ENCODE measurements at places on chromosomes 7 and 10.
A peak's percentile ranks its signal among the peaks of the same experiment; 100 is the strongest.

DNA sequence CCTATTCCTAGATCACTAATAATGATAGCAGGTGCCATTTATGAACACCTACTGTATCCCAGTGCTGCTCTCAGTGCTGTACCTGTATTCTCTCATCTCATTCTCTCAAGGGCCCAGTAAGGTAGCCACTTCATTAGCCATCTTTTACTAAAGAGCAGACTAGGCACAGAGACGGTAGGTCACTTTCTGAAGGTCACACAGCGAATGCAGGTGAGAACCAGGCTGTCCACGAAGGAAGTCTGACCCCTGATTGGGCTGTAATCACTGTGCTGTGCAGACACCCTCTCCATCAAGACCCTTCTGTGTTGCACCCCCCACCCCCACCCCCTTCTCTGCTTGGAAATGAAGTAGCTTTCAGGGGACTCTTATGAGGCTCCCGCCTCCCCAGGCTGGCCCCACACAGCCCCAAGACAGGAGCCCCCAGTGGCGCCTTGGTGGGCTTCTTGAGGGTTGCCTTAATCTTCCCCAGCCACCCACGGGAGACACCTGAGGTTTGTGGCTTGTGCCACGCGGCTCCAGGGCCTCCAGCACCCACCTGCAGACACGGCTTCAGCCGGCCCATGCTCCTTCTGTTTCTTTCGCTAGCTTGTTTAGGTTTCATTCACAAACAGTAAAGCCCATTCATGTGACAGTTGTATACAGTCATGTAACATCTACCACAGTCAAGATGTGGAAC is 81.7 kb upstream of the FAM20C start:
- DNase-seq = no peak

- DNase-seq = peak; percentile 94
Observed at GRCh38 chr7:150428671-150429451, 21.6 kb upstream of the GIMAP8 start.

GRCh38 chr10:60397792-60398191 is 8.1 kb upstream of the ANK3 start:
- peak; percentile 72 for DNase-seq

DNA sequence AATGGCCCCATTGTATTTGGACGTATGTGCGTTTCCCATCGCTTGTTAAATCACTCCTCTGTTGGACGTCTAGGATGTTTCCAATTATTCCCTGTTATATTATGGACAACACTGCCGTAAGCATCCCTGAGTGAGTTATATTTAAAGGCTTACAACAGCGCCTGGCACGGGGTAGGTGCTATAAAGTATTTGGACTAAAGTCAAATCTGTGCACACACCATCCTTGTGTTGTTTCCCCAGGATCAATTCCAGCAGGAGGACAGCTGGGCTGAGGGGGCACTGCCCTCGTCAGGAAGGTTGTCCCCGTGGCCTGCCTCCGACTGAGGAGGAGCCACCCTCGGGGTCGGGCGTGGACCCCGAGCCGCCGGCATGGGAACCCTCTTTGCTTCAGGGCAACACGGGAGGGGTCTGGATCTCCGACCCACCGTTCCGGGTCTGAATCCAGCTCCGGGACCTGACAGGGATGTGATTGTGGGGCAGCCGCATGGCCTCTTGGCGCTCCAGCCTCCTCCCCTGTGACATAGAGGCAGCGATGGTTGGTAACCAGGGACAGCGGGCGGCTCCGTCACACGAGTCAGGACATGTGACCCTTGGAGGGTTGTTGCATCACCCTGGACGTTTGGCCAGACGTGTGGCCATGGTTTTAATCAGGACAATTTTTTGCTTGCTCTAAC is 1.5 kb upstream of the JAKMIP3 start:
- DNase-seq = no peak

DNA sequence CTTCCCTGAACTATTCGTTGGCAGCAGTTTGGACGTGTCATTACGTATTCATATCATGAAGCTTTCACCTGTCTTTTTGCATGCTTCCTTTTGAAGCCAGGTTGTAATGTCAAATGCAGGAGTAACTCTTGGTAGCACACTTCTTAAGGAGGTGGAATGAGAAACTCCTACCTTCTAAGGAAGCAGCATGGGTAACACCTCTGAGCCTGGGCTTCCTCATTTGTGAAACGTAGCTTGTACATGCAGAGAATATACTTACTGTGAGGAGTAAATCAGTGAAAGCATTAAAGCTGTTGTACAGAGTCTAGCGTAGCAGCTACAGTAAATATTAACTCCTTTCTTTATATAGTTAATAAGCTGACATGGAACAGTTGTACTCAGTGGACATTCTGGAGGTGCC is 21.1 kb downstream of the CUL1 start:
- no peak for DNase-seq

- DNase-seq = no peak
Observed at GRCh38 chr7:78420001-78420400, 621.4 kb downstream of the PHTF2 start.

DNA sequence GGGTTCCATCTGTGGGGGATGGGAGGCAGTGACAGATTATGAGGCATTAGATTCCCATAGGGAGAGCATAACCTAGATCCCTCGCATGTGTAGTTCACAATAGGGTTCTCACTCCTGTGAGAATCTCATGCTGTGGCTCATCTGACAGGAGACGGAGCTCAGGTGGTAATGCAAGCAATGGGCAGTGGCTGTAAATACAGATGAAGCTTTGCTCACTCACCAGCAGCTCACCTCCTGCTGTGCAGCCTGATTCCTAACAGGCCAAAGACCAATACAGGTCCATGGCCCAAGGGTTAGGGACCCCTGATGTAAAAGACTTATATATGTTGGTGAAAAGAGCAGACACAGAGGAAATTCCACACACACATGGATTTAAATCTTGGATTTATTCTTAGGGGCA is 370.2 kb downstream of the NRG3 start:
- no peak for DNase-seq

DNA sequence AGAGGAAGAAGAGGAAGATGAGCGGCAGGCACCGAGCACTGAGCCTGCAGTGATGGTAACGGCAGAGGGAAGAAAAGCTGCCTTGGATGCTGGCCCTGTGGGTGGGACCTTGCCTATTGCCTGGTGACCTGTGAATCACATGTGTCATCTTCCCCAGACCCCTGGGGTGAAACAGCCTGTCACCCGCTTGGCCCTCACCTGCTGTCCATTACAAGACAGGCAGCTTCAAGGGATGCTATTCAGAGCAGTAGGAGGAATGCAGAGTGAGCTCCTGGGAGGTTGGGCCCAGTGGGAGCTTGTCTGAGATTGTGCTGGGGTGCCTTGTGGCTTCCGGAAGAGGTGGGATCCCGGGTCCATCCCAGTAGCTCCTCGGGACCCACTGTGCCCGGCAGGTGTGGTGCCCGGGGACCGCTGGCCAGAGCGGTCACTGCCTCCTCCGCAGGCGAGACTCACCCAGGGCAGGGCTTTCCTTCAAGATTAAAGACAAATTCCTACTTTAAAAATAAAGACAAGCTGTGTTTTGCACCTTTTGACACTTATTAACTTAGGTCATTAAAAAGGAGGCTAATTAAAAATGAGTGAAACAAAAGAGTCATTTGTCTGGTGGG is 440.2 kb upstream of the MKI67 start:
- no peak for DNase-seq

DNA sequence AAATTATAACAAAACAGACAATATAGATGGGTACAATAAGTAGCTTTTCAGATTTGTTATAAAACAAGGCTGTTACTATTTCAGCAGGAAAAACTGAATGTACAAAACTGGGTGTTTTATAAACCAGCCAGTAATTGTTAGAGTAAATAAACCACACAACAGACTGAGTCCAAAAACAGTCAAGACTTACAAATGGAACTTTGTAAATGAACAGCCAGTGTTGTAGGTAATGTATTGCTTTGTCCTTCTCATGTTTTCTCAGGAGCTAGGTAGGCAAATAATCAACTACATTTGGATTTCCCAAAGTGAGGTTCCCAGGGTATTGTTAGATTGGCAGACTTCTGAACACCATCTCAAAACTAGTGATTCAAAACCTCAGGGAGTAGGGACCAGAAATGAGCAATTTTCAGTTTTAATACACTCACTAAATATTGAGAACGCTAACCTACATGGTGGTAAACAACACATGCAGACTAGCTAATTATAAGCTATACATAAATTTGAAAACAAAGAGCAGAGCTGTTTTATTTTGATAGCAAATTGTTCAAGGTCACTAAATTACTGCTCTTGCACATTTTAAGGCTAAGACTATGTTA is 36.2 kb downstream of the HERPUD2 start:
- no peak for DNase-seq

DNA sequence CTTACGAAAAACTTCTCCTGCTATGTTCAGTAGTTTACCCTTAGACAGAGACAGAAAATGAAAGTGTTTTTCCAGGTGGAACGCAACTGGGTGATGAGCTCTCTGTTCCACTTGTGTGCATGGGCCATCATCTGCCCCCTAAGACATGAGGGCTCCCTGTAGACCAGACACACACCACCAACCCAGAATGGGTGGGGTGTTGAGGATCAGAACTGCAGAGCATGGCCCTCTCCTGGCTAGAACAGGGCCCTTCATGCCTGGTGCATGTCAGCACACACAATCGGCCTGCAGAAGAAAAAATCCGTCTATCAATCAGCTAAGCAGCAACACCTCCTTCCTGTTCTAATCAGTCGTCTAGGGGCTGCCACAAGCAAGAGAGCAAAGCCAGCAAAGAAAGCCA is 186.2 kb upstream of the INHBA start:
- DNase-seq = no peak

DNA sequence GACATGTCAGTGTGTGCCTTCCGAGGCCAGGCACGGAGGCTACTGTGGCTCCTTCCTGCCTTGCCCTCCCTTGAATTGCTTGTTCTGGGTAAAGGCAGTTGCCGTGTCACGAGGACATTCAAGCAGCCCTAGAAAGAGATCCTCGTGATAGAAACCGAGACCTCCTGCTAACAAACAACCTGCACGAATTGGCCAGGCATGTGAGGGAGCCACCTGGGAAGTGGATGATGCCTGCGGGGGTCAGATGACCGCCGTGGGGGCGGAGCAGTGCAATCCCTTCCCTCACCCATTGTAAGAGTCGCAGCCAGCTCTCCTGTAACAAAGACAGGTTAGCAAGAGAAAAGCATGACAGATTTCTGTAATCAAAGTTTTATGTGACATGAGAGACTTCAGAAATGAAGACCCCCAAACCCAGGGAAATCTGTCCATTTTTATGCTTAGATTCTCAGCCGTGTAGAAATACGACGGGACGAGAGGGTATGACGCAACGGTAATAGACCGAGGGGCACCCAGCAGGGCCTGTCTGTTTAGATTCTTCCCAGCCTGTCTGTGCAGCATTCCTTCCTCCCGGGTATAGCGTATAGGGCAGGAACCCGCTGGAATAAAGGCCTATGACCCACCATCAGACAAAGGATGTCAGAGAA is 241.7 kb downstream of the GATA3 start:
- no peak for DNase-seq

GRCh38 chr7:142581341-142581740 is 167.9 kb upstream of the PRSS1 start:
- peak; percentile 38 for DNase-seq

GRCh38 chr10:129715805-129716204 is 248.3 kb downstream of the EBF3 start:
- peak; percentile 32 for DNase-seq

DNA sequence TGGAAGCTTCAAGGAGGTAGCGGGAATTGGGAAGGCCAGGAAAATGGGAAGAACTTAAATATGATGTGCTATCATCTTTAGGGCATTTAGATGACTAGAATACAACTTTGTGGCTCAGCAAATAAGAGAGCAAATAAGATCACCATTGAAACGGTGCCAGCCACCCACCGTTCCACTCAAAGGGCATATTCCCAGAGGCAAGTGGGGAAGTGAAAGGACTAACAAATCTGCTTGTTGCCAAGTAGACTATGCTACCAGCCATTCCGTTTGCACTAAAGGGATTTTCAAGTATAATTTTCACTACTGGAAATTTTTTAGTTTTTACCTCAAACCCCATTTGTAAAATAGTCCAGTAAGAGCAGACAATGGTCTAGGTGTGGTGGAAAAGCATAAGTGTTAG is 4.0 kb upstream of the PPP1R3C start:
- DNase-seq = no peak

DNA sequence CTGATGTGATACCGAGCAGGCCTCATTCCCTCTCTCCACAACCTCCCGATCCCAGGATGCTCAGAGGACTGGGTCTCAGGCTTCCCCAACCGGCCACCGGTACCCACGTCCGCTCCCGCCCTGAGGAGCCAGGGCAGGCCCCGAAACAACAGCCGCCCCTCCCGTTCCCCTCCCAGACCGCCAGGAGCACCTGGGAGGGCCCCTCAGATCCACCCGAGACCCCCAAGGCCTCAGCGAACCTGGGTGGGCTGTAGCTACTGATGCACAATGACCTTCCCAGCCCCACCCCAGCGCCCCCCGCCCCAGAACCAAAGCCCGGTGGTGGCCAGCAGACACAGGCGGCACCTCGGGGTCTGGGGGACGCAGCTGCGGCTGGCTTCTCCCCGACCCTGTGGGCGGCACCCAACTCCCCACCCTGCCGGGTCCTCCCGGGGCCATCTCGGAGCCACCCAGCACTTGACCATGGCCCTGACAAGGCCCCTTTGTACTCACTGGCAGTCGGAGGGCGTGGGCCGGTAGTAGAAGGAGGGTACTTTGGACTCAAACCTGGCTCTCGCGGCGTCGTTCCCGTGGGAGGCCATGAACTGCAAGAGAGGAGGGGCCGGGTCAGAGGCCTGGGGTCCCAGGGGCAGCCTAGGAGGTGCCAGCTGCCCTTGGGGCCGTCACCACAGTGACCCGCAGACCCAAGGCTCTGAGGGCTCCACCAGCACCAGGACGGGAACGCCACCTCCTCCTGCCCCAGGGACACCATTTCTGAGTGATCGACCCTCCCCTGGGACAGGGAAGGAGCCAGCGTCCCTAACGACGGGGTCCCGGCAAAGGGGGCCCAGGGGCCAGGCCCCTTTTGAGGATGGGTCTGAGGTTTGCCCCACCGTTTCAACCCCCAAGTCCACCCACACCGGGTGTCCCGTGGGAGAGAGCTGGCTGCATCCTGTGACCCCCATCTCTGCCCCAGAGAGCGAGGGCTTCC is 28.1 kb downstream of the ADAP1 start:
- no peak for DNase-seq
